ENCODE measurements at places on chromosomes 7 and 10.

DNA sequence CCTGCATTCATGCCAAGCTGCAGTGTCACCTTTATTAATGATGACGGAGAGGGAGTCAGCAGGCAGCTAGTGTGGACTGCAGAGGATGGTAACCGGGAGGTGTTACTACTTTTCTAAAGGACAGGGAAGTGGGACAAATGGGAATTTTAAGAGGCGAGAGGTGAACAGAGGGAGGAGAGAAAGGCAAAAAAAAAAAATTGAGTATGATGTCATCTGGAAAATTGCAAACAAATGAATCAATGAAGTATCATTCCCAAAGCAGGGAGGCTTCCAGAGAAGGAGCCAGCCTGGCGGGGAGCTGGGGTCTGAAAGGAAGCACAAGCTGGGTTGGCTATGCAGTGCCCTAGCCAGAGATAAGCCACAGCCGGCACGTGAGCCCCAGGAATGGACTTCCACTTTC is 12.9 kb downstream of the FRG2B start:
- no peaks in the 10 kb centered on the region for H3K27me3 ChIP-seq
- no peaks in the 10 kb centered on the region for H3K36me3 ChIP-seq
- no peak for DNase-seq

GRCh38 chr7:50828801-50829200 is 46.1 kb upstream of the GRB10 start:
- no peak for DNase-seq
- H3K27me3 ChIP-seq = no peaks in the 10 kb centered on the region
- H3K4me3 ChIP-seq = no peak overlapping the region
- no peak overlapping the region for H3K27ac ChIP-seq
- H3K4me1 ChIP-seq = no peaks in the 10 kb centered on the region
- H3K36me3 ChIP-seq = no peaks in the 10 kb centered on the region

GRCh38 chr10:118449521-118449920 is 107.4 kb upstream of the FAM204A start:
- H3K27me3 ChIP-seq = no peaks in the 10 kb centered on the region
- DNase-seq = no peak
- H3K4me1 ChIP-seq = no peaks in the 10 kb centered on the region
- H3K4me3 ChIP-seq = no peak overlapping the region
- H3K27ac ChIP-seq = no peak overlapping the region

- H3K4me3 ChIP-seq = no peak overlapping the region
- H3K36me3 ChIP-seq = no peaks in the 10 kb centered on the region
- no peak overlapping the region for H3K27ac ChIP-seq
- peaks cover 10% of the 10 kb centered on the region for H3K27me3 ChIP-seq
- H3K4me1 ChIP-seq = no peaks in the 10 kb centered on the region
These were observed 167.5 kb downstream of the SEPTIN7 start for GRCh38 chr7:35968140-35968940.

GRCh38 chr7:109094-109493 is 83.3 kb upstream of the FAM20C start:
- H3K27ac ChIP-seq = no peak overlapping the region
- H3K4me1 ChIP-seq = no peaks in the 10 kb centered on the region
- no peak for DNase-seq
- no peaks in the 10 kb centered on the region for H3K36me3 ChIP-seq
- no peak overlapping the region for H3K4me3 ChIP-seq
- no peaks in the 10 kb centered on the region for H3K27me3 ChIP-seq

- no peaks in the 10 kb centered on the region for H3K27me3 ChIP-seq
- DNase-seq = no peak
- no peak overlapping the region for H3K27ac ChIP-seq
- H3K36me3 ChIP-seq = no peaks in the 10 kb centered on the region
- no peaks in the 10 kb centered on the region for H3K4me1 ChIP-seq
- H3K4me3 ChIP-seq = no peak overlapping the region
These were observed 509.8 kb downstream of the SUGCT start for GRCh38 chr7:40644454-40645188.

DNA sequence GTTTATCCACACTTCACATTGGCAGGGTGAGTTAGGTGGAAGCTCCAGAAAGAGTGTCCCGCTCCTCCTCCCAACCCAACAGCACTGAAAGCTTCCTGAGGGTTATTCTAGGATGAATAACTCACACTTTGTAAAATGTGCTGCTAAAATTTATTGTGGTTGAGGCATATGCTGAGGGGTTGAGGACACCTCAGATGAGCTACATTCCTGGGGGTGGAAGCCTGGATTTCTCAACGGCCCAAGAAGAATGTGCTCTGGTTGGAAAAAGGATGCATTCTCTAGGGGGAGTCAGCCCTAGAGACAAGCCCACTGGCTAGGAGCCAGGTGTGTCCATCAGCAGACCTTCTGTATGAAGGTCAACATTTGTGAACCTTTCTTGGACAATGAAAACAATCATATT is 91.5 kb upstream of the PDE1C start:
- no peak overlapping the region for H3K27ac ChIP-seq
- no peaks in the 10 kb centered on the region for H3K27me3 ChIP-seq
- no peaks in the 10 kb centered on the region for H3K36me3 ChIP-seq
- DNase-seq = no peak
- H3K4me3 ChIP-seq = no peak overlapping the region

All from naive thymus-derived CD4-positive, alpha-beta T cell (primary cell).